Activated T-cell treated with anti-CD3 and anti-CD28 coated beads, Interleukin-2, amount 50 U/mL, for 48 hours (primary cell): ENCODE measurements at places on chromosomes 2 and 18.

GRCh38 chr2:43402452-43402937 is 176.1 kb upstream of the ZFP36L2 start:
- no peak for DNase-seq

GRCh38 chr18:5973099-5973498 is 77.8 kb upstream of the TMEM200C start:
- no peak for DNase-seq

DNA sequence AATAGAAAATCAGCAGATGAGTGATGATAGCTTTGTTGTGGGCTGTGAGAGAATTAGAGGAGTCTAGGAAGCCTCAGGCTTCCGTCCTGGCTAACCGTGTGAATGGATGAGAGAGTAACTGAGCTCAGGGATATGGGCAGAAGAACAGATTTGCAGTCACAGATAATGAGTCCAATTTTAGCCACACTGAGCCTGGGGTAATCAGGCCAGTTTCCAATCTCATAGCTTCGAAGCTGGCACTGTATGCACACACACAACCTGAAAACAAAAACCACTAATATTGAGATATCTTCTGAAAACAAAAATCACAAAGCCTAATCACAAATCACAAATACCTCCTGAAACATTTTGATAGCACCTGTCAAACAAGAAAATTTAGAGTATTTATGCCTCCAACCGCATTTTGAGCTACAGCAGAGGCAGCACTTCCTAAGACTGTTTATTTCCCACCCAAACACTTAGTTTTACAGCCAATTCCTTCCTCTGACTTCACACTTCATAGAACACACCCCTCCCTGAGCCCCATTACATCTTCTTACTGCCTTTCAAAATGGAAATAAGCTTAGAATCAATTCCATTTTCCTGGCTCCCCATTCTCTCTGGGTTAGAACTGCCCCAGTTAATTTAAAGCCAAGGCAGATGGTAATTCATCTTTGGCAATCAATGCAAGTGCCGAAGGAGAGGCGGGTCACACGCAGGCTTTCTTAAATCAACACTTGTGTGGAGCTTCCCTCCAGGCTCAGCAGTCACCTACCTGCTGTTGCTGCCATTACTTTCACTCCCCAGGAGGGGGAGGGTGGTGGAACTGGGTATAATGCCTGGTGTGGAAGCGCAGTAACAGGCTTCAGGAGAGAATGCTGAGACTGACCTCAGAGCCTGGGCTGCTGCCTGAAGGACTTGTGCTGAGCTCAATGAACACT is 18.9 kb downstream of the TTR start:
- DNase-seq: no peak

- no peak for DNase-seq
These were observed 157.9 kb downstream of the CD226 start for GRCh38 chr18:69789794-69790193.

GRCh38 chr2:73131807-73132206 is 19.1 kb upstream of the RAB11FIP5 start:
- DNase-seq: no peak

- no peak for DNase-seq
These were observed 110.4 kb upstream of the VRK2 start for GRCh38 chr2:57936216-57936615.

DNA sequence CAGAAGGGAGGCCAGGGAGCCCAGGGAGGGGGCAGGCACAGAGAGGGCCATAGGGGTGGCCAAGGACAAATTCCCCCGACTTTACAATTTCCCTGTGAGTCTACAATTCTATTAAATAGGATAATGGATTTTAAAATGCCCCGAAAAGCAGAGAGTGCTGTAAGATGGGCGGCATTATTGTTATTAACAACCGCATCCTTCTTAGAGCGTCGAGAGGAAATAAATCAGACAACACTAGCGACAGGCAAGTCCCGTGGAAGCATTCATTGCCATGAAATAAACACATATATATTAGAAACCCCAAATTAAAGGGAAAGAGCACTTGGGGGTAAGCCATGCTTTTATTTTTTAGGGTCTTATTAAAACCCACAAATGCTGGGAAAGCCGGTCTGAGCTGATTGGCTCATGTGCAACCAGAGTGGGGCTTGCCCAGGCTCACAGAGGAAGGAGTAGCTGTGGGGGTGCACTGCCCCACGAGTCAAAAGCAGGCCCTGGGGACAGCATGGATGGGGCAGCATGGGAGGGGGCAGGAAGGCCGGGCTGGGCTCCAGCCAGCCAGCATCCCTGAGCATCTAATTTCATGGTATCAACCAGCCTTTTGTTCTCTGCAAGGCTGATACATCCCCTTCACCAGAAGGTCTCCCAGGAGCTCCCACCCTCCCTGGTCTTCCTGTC is 187.1 kb downstream of the CELF4 start:
- no peak for DNase-seq

DNA sequence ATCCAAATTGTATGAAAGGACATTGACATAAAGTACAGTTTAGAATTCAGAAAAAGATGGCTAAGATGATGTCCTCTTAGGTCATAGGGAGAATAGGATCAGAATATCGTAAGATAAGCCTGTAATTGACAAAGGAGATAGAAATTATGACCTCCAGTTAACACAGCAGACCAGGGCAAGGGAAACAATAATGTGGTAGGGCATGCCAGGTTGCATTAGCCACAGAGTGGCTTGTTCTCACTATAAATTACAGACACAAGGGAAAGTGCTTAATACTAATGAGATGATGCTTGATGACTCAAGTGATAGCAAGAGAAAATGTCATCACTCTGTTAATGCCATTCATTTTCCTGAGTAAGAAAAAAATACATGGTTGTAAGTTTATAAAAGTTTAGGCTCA is 48.9 kb upstream of the LRP1B start:
- no peak for DNase-seq

GRCh38 chr18:39751161-39751560 is 2185.6 kb upstream of the CELF4 start:
- DNase-seq: no peak

DNA sequence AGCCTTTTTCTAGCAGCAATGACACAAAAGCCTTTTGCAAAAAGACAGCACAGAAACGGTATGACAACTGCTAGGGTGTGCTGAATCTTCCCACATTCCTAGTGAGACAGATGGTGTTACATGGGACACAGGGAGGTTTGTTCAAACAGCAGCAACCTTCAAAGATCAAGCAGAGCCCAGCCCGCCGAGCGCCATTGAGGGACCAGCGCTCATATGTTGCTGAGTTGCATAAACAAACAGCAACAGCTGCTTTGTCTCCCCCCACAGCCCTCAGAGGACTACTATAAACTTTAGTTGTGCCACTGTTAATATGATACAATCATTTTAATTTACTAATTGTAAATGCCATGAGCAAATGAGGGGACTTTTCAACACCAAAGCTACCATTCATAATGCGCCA is 117.7 kb downstream of the ZEB2 start:
- no peak for DNase-seq

DNA sequence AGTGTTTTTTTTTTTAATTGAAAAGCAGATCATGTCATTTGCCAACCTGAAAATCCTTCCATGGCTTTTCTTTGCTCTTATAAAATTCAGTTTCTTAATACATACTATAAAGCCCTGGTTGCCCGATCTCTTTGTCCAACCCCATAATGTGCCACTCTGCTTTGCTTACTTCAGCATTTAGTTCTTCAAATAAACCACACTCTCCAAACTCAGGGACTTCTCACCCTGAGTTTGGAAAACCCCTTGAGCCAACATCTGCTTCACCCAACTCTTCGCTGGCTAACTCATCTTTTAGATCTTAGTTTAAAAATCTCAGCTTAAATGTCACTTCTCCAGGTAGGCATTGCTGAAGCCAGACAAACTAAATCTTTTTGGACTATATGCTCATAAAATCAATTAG is 1.3 kb upstream of the STAT1 start:
- DNase-seq: no peak

DNA sequence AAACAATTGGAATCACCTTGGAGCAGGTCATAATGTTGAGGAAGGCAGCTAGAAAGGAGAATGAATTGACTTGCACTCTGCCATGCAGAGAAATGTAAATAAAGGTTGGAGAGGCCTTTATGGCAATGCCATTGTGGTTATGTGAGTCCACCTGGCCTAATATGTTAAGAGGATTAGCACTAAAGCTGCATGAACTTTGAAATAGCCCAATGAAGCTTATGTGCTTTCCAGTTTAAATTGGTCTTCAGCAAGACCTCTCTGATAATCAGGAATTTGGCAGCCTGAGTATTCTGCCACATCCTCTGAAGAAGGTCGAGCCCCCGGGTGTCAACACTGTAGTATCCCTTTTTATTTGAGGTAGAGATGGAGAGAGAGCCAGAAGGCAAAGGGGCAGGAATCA is 464.9 kb downstream of the CDH2 start:
- no peak for DNase-seq

DNA sequence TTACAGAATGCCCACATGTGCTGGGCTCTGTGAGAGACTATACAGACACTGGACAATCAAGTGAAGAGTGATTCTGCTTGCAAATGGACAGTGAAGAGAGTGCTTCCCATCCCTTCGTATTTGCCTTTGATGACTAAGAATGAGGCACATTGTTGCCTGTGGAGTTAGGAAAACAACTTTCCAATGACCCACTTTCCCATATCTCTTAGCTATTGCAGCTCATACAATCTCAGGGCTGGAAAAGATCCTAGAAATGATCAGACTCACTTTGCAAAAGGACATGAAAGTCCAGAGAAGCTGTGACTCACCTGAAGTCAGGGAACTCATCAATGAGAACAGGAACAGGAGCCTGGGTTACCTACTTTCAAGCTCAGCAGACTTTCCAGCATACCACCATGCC is 440.5 kb upstream of the TCF4 start:
- DNase-seq: no peak

- no peak for DNase-seq
These were observed 78.0 kb upstream of the WIPF1 start for GRCh38 chr2:174675615-174676014.
